ENCODE measurements at places on chromosomes 6 and 20.

DNA sequence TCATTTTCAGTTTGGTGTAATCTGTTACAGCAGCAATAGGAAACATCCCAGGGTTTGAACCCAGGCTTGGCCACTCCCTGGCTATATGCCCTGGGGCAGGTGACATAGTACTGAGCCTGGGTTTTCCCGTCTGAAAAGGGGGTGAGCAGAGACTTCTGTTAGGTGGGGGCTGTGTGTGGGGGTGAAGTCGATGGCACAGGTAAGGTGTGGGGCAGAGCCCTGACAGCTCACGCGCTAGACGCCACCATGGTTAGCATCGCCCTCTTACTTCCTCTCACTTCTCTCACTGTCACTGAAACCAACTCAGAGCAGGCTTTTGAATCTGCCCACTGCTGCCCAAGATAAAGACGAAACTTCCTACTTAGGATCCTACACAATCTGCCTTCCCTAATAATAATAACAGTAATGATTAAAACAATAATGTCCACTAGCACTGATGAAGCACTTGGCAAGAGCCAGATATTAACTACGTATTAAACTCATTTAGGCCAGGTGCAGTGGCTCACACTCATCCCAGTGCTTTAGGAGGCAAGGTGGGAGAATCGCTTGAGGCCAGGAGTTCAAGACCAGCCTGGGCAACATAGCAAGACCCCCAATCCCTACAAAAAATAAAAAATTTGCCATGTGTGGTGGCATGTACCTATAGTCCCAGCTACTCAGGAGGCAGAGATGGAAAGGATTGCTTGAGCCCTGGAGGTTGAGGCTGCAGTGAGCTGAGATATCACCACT lies 117.9 kb upstream of the PTPN1 start:
- no peak for DNase-seq

- no peak for DNase-seq
Measured at GRCh38 chr6:54681987-54682386, 164.6 kb upstream of the FAM83B start.

DNA sequence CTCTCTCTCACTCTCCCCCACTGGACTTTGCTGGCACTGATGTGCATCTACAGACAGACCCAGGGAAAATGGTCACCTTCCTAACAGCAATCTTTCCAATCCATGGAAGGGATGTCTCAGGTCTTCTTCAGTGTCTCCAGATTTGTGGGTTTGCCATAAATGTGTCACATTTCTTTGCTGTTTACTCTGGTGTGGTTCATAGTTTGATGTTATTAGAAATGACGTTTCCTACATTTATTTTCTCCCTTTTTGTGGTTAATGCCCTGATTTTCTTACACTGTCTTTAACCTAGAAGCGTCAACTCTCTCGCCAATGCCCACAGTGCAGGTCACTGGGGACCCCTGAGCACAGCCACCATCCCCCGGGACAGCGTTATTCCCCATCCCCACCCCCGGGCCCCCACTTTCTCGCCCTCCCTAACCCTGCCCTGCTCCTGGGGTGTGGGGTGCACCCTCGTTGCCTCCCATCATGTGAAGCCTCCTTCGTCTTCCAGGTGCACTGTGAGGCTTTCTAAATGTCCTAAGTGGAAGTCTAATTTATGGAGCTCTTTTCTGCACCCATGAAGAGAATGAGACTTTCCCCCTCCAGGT lies 86.5 kb downstream of the YTHDF1 start:
- no peak for DNase-seq

- DNase-seq = no peak
Measured at GRCh38 chr20:50295762-50296449, 105.3 kb downstream of the CEBPB start.

- no peak for DNase-seq
Measured at GRCh38 chr6:19736066-19736465, 101.1 kb upstream of the ID4 start.

DNA sequence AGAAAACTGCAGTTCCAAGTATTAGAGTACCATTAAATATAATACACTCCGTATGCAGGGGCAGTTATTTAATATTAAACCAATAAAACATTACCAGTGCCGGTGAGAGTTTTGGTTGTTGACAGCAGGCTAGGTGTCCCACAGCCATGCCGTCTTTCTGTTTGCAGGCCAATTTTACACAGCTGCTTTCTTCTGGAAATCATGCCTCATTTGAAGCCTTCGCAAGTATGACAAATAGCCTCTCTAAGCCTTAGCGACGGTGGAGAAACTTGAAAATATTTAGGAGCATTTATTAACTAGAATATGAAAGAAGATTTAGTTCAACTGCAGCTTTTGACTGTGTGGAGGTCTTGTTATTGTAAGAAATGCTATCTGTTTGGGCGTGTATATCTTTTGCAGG lies 226.0 kb downstream of the BMP2 start:
- peak; percentile 5 for DNase-seq

- no peak for DNase-seq
Measured at GRCh38 chr6:97078791-97079190, 154.3 kb downstream of the KLHL32 start.
